CD4-positive, alpha-beta T cell treated with Interleukin-6 at 100 ng/mL for 8 hours (primary cell): ENCODE measurements at places on chromosomes 6 and 20.

- no peak for DNase-seq
Measured at GRCh38 chr20:38460040-38460623, 12.5 kb upstream of the RALGAPB start.

DNA sequence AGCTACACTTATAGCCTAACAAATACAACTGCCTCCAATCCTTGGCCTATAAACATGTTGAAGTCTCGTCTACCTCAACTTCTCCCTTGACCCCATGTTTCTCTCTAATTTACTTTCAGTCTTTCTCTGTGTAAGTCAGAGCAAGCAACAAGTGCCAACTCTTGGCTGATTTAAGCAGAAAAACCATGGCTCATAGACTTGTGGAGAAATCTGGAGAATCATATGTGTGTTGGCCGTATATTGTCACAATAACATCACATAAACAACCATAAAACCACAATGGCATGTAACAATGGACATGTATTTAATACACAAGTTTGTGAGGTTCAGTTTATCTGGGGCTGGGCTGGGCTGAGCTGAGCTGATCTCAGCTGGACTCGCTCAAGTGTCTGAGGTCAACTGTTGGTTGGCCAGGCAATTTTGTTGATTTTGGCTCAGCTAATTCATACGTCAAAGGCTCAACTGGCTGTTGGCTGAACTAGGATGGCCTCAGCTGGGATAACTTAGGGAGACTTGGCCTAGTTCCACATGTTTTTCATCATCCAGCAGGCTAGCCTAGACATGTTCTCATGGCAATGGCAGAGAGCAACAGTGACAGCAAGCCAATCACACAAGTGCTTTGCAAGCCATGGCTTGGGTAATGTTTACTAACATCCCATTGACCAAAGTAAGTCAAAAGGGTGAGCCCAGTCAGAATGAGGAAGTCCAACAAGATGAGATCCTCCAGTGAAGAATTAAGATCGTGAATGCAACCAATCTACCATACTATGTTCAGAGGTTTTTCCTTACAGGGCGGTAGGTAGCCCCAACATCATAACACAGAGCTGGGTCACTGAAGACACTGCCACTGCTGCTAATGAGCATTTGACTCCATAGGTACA, 12.9 kb upstream of the TBC1D22B start:
- no peak for DNase-seq

DNA sequence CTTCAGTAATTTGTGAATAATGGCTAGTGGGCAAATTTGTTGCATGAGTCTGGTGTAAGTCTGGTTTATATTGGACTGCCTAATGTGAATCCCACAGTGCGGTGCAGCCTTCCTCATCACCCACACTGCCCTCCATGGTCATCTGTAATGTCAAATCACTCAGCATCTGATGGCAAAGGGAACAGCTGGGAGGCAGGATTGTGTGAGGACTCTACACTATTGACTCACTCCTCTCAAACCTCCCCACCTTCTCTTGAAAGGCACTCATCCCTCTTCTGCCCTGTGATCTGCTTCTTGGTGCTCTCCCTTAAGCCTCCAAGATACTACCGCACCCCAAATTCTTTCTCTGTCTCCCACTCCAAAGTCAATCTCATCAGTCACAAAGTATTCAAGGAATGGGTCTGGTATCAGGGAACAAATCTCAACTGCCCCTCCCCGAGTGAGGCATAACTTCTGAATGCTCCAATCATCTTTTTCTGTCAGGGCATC, 146.0 kb upstream of the BEND6 start:
- DNase-seq = no peak

DNA sequence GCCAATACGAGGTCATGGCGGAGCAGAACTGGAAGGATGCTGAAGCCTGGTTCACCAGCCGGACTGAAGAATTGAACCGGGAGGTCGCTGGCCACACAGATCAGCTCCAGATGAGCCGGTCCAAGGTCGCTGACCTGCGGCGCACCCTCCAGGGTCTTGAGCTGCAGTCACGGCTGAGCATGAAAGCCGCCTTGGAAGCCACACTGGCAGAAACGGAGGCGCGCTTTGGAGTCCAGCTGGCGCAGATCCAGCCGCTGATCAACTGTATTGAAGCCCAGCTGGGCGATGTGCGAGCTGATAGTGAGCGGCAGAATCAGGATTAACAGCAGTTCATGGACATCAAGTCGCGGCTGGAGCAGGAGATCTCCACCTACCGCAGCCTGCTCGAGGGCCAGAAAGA, 296.9 kb downstream of the OGFRL1 start:
- DNase-seq = no peak

DNA sequence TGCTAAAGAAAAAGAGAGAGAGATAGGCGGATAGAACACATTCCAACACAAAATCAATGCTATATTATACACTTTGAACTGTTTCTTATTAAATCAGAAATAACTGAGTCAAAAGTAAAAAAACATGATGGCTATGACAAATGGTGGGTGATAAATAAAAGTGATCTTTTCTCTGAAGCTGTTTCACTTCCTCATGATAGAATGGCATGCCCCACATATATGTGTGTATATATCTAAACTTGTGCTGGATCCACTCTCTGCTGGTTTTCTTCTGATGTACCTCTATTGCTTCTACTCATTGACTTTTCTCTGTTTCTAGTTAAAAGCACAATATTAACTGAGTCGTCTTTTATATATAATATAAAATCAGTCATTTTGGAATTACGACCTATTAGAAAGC, 429.9 kb downstream of the PKHD1 start:
- no peak for DNase-seq

GRCh38 chr6:2102966-2103365, 142.4 kb downstream of the GMDS start:
- DNase-seq = no peak

GRCh38 chr6:44388887-44389286, 1.4 kb downstream of the CDC5L start:
- no peak for DNase-seq

GRCh38 chr6:108526739-108527174, 34.0 kb upstream of the FOXO3 start:
- no peak for DNase-seq

DNA sequence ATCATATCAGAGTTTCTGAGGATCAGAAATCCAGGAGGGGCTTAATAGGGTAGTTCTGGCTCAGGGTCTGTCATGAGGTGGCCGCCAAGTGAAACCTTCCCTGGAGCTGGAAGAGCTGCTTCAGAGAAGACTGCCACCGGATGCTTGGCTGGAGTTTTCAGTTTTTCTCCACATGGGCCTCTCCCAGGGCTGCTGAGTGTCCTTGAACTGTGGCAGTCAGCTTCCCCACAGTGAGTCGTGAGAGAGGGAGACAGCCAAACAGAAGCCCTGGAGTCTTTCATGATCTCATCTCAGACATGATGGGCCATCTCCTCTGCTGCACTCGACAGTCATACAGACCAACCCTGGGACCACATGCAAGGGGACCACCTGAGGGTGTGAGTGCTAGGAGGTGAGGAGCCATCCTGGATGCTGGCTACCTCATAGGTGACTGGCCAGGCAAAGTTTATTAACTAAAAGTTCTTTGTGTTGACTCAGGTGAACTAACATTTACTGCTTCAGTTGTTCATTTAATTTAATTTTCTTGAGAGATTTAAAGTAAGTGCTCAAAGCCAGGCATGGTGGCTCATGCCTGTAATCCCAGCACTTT, 71.5 kb downstream of the SHLD1 start:
- DNase-seq = no peak

DNA sequence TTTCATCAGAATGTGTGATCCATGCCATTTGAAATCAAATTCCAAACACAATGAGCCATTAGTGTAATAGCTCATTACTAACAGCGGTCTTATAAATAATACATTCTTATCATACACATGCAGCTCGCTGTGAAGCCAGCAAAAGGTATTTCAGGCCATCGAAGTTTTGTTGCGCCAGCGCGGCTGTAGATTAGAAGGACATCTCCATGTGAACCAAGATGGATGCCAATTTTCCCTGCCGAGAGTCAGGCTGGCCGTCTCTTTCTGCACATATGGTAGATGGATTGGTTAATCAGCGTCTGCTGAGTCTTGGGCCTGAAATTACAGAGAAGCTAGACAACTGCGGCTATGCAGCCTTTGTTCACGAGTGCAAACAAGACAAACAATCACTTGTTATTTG, 44.1 kb downstream of the CFAP61 start:
- no peak for DNase-seq

- DNase-seq = no peak
Measured at GRCh38 chr6:82588020-82588419, 224.4 kb downstream of the TPBG start.

GRCh38 chr6:25987845-25988244, 25.2 kb downstream of the TRIM38 start:
- no peak for DNase-seq

DNA sequence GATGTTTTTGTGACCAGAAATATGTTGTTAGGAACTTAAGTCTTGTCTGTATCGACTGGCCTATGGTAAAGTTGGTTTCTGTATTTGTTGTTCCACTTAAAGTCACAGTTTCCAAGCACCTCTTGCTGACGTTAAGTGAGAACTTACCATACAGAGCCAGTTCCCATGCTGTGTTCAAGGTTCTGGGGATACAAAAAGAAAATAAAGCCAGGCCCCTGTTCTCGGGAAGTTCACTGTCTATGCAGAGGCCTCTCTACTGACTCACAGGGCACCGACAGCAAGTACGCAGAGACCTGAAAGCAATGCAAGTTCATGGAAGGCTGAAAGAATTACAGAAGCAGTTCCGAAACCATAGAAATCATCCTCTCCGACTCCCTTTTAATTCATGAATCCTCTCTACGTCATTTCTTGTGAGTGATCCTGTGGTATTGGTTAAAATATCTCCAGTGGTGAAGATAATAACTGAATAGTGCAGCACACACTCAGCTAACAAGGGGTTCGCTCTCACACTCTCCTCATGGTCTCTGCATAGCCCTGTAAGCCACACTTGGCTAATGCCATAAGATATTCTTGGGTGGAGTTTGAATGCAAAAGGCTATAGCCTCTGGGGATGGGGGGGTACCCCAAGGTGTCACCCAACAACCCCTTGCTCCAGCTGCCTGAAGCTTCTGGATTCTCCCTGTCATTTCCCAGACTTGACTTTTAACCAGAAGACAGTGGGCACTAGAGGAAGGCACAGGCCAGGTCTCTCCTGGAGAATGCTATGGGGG, 91.2 kb upstream of the EXOC2 start:
- no peak for DNase-seq

DNA sequence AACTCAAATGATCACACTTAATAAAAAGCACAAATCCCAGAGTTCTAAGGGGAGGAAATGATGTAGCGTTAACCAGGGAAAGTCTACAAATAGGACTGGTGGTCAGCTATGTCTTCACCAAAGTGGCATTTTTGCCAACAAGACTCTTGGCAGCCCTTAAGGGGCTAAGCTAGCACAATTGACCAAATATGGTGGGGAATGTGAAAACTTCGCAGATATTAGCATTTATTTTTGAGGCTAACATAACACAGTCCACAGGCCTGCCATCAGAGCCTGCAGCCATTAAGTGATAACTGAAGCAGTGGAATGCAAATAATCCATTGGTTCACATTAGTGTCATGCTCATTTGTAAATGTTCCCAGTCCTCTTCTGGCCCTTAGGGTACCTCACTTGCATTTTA, 274.6 kb downstream of the FOXC1 start:
- DNase-seq = no peak

DNA sequence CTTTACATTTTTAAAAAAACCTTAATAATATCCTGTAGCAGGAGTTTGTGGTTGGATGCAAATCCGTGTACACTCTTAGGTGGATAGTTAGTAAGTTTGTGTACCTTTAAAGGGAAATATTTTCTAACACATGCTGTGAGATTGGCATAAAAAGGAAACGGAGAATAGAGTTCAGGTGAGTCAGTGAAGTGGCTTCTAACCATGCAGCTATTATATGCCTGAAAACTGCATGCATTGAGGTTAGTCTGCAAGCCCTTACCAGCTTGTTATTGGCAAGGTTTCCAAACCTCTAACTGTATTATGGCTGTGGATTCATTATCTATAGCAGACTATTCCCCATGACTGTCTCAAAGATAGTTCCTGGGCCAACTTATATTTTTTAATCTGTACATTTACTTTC, 420.6 kb upstream of the MMS22L start:
- no peak for DNase-seq

DNA sequence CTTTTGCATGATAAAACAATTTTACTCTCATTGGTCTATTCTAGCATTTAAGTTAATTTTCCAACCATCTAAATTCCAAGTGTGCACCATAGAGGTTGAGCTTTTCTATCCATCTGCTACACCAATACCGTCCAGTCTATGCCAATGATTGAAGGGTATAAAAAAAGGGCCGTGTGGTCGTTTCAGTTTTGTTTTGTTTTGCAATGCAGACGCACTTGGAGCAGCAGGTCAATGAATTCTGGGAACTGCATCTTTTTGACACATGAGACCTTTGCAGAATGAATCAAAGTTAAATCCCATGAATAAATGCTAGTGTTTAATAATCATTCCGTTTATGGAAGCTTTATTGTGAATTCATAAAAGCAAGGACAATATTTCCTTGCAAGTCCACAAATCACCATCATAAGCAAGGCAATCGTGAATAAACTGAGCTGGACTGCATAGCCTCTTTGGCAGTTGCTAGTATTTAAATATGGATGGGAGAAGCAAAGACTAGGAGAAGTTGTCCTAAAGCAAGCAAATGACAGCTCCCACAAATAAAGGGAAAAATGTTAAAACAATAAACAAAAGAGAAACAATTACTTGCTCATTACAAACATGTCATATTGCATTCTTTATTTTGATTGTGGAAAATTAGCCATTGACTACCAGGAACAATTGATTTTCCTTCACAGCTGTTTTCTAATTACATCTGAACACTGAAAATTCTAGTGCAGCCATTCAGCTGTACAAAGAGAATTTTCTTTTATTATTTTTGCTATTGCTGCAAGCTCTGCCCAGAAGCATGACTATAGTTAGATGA, 649.7 kb upstream of the GJE1 start:
- DNase-seq = no peak

- DNase-seq = no peak
Measured at GRCh38 chr6:21769968-21770367, 176.4 kb downstream of the SOX4 start.

DNA sequence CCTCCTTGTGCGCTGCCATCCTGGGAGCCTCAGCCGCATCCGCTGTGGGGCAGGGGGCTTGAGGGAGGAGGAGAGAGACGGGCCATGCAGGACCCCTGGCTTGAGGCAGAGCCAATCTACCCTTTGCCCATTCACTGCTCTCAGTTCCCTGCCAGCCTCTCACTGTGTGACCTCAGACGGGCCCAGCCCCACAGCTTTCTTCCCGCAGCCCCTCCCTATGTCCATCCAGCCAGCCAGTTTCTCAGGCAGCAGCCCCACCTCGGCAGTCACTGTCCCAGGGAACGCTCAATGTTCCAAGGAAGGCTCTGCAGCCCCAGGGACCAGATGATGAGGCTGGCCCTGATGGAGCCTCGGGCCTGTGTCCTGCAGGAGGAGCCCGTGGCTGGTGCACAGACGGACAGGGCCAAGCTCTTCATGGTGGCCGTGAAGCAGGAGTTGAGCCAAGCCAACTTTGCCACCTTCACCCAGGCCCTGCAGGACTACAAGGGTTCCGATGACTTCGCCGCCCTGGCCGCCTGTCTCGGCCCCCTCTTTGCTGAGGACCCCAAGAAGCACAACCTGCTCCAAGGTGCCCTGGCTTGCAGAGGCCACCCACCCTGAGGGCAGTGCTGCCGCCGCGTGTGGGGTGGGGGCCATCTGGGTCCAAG, 3.9 kb upstream of the TNFRSF6B start:
- no peak for DNase-seq

GRCh38 chr6:45132059-45132458, 196.1 kb upstream of the RUNX2 start:
- DNase-seq = no peak
